ENCODE measurements at places on chromosomes 11 and 22.

- DNase-seq, result peak; percentile 38
Observed at GRCh38 chr22:21020802-21021429, 6.0 kb downstream of the P2RX6 start.

- peak; percentile 31 for DNase-seq
Observed at GRCh38 chr11:57321388-57322255, 3.1 kb downstream of the TNKS1BP1 start.

GRCh38 chr11:69293819-69294505 is at the start of gene MYEOV:
Gene MYEOV (plus strand): TSS chr11:69294155. CDS start chr11:69295355, 1,200 bp downstream.
- DNase-seq, result no peak

DNA sequence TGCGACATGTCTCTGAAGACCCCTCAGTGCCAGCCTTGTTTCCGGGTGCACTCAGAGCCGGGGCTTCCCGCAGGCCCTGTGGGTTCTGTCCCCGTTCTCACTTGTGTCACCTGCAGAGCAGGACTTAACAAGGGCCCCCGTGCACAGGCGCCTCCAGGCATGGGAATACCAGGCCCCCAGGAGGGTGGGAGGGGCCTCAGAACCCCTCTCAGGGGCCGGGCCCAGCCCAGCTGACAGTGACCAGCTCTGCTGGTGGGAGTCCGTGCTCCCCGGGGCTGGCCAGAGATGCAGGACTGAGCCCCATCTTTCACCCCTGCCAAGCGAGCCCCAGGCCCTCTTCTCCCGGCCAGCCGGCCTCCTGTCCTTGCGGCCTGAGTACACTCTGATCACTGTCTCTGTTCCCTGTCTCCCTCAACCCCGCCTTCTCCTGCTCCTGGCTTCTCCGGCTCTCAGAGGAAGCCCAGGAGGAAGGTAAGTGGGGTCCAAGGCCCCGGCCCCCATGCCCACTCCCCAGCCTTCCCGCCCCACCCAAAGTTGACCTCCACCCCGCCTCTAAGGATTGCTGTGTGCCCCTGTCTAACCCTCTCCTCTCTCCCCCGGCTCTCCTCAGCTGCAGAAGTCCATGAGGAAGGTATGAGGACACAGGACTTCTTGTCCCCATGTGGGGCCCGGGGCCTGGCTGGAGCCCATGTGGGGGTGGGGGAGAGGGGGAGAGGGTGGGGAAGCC is 5.3 kb downstream of the TNNT3 start:
- no peak for DNase-seq

DNA sequence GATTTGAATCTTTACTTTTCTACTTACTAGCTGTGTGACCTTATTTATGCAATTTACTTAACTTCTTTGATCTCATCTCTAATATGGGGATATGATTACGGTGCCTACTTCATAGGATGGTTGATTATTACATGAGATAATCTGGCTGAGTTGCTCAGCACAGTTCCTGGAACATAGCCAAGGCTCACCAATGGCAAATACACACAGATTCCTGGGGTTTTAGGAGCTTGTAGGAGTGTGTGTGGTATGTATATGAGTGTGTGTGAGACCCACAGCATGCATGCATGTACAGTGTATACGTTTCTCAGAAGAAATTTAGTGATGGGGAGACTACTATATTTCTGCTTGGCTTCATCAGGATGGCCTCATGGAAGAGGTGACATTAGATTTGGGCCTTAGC is 256.9 kb downstream of the KIRREL3 start:
- no peak for DNase-seq

DNA sequence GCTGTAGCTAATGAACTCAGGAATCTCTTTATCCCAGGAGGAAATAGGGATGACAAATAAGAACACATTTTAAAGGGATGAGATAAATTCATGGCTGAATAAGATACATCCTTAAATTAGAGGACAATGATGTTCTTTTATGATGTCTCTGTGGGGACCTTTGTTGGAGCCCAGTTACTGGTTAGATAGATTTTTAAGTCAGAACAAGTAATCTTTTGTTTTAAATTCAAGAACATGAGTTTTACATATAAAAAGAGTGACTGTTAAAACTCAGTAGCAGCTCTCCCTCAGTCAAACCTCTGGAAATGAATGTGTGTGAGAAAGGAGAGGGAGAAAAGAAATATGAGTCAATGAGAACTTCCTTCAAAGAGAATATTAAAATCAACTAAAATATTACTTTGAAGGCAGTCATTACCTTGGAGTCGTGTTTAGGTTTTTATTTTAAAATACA is 241.6 kb downstream of the SWAP70 start:
- DNase-seq, result no peak

DNA sequence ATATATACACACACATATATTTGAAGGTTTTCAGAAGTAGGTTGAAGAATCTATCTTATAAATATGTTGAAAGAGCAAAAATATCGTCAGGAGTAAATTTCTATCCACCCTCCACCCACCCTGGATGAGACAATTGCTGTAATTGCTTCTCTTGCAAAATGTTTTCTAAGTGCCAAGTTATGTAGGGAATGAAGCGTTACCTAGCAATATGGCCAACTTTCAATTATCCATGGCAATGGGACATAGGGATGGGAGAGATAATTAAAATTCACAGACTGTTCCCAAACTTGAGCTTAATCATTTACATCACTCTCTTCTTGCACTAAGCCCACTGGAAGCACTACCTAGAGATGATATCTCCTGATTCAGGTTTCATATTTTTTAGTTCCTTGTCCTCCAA is 806.2 kb upstream of the RAG2 start:
- no peak for DNase-seq

- no peak for DNase-seq
Observed at GRCh38 chr11:2963761-2964160, 28.4 kb downstream of the NAP1L4 start.

GRCh38 chr11:121451178-121451985 is 732 bp upstream of the SORL1 start:
- no peak for DNase-seq

DNA sequence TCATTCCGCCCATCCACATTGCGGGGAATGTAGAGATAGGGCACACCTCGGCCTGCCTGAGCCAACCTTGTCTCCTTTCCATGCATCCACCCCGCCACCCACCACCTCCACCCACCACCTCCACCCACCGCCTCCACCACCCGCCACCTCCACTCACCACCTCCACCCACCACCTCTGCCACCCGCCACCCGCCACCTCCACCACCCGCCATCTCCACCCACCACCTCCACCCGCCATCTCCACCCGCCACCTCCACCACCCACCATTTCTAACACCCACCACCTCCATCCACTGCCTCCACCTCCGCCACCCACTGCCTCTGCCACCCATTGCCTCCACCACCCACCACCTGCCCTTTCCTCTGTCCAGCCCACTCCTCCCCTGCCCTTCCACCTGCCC is 78.4 kb downstream of the IGLL1 start:
- no peak for DNase-seq

- DNase-seq, result no peak
Observed at GRCh38 chr11:57205041-57205641, 23.4 kb downstream of the LRRC55 start.

DNA sequence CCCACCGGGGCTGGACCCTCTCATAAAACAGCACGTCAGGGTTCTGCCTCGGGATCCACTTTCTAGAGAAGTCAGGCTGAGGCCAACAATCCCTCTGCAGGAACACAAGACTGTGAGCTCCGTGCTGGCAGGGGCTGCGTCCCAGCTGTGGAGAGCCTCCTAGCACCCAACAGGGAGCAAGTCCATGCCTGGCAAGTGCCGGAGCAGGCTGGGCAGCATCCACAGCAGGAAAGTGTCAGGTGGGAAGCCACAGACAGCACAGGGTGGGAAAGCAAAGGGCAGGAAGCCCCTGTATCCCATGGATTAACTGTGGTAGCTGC is 682.3 kb downstream of the TBC1D22A start:
- no peak for DNase-seq

DNA sequence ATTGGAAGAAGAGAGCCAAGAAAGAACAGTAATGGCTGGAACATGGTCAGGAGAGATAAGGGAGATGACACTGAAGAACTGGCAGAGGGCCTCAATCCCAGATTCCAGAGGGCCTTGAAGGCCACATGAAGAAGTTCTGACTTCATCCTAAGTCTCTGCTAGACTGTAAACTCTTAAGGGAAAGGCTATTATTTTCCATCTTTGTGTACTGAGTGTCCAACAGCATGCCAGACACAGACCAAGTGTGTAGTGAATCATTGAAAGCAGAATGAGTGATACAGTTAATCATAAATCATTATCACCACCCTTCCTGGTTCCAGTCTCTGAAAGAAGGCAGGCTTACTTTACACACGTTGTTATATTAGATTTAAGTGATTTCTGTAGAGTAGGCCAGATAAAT is 185.3 kb upstream of the C11orf87 start:
- no peak for DNase-seq

- DNase-seq, result peak; percentile 55
Observed at GRCh38 chr11:75400146-75400865, 988 bp downstream of the RPS3 start.

- DNase-seq, result no peak
Observed at GRCh38 chr22:29700900-29701154, 19.0 kb upstream of the CABP7 start.

GRCh38 chr11:285894-286220 is 3.1 kb upstream of the PGGHG start:
- DNase-seq, result no peak

GRCh38 chr11:41845066-41845465 is 385.6 kb upstream of the LRRC4C start:
- no peak for DNase-seq

GRCh38 chr22:50439871-50440331 is 34.9 kb downstream of the SBF1 start:
- DNase-seq, result no peak

GRCh38 chr11:62479631-62480201 is 60.9 kb downstream of the SCGB1A1 start:
- no peak for DNase-seq

- no peak for DNase-seq
Observed at GRCh38 chr22:42308892-42309468, 38.5 kb upstream of the TCF20 start.

GRCh38 chr11:116109228-116109627 is 605.0 kb upstream of the CADM1 start:
- no peak for DNase-seq

DNA sequence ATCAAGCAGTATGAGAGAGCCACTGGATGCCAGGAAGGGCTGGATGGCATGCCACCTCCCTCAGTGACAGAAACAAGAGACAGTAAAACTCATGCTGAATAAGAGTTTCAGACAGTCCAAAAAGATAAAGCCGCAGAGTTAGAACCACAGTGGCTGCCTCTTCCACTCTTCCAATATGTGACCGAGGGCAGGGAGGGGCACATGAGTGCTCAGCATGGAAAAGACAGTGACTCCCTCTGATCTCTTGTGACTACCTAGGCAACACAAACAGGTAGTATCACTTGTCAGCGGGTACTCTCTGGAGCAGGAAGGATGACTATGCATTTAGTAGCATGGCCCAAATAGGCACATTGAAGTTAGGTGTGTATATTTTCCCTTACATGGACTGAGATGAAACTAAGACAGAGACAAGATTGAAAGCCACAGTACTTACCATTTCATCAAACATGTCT is 295.4 kb downstream of the CADM1 start:
- DNase-seq, result no peak

GRCh38 chr22:29481265-29482000 is 1.4 kb downstream of the NEFH start:
- no peak for DNase-seq

DNA sequence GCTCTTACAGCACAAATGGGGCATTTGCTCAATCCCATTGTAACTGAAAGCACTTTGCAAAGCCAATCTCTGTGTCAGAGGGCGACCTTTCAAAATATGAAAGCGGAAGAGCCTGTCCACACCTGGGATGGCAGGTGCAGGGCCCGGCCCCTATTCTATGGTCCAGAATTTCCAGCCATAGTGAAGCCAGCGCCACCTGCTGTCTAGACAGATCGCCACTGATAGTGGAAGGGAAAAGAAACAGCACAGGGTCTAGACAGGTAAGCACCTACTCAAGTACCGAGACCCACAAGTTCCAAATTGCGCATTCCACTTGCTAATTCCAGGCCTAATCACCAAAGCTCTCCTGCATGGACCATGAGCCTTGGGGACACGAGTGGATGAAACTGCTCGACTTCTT is 141.4 kb downstream of the NTM start:
- DNase-seq, result peak; percentile 23

- no peak for DNase-seq
Observed at GRCh38 chr11:115503886-115504275, 334 bp downstream of the CADM1 start.

DNA sequence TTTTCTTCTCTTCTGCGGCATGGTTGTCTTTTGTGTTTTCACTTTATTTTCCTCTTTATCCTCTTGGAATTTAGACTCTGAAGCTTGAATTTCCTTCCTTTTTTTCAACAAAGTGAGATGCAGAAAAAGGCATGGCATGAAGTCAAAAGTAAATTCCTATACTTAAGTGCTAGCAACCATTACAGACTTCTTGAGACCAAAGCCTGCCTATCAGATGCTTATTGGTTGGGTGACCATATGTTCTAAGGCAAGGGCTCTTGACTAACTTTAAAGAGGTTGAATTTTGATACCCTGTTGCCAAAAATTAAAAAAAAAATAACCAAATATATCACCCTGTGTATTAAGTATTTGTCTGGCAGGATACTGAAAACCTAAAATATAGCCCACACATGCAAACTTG is 237.4 kb downstream of the TMEM135 start:
- DNase-seq, result no peak

GRCh38 chr11:69707176-69707575 is 3.4 kb upstream of the FGF19 start:
- no peak for DNase-seq

- DNase-seq, result no peak
Observed at GRCh38 chr11:45212566-45213315, 66.3 kb downstream of the PRDM11 start.
